Osteocyte (in vitro differentiated cells): ENCODE measurements at places on chromosomes 13 and 19. TPM values are rescaled to one million over a fixed set of nuclear protein-coding genes. Genes with fewer than 3 reads are reported as not detected.

GRCh38 chr19:21134934-21135366, 6.9 kb upstream of the ZNF431 start:
- DNase-seq, result no peak

DNA sequence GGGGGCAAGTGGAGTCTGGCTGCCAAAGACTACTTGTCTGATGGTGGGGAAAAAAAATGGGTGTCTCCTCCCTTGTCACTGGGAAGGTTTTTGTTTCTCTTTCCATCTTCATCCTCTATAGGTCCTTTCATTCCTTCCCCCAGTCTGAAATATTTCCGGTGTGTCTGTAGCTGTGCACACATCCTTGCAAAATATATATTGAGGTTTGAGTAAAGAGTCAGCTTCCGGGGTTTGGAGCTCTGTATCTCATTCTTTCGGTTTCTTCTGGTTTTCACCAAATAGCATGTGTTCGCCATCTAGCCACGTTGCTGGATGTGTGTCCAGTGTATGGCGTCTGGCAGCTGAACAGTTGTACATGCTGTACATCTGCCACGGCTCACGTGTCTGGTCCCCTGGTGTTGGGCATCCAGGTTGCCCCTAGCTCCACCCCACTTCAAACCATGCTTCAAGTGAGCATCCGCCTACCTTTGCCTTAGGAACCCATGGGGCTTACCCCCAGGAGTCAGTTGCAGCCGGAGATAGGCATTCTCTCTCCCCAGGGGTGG, 142.2 kb downstream of the SIPA1L3 start:
- no peak for DNase-seq

GRCh38 chr19:5803752-5804515, 933 bp upstream of the NRTN start:
- peak; percentile 96 for DNase-seq

The KLK15 gene
- total RNA-seq, result not detected in 2 replicates

- no peak for DNase-seq
Observed at GRCh38 chr19:10655457-10656312, 1.5 kb downstream of the ILF3 start.

GRCh38 chr13:78339927-78340326, 263.4 kb downstream of the POU4F1 start:
- no peak for DNase-seq

The CGB2 gene
- total RNA-seq, result not detected in 2 replicates

DNA sequence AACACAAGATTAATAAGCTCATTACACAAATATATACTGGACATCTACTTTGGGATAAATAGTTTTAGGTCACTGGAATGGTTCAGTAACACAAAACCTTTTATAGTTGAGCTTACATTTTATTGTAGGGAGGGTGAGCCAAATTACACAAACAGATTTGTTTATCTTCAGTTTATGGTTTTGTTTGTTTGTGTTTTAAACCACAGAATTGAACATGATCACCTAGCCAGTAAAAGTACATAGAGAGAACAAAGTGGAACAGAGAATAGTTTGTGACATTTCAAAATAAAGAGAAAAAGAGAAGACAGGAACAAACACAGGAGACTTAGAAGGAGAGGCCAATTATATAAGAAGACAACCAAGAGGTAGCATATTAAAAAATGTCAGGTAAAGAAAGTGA, 1930.2 kb upstream of the PCDH20 start:
- no peak for DNase-seq

DNA sequence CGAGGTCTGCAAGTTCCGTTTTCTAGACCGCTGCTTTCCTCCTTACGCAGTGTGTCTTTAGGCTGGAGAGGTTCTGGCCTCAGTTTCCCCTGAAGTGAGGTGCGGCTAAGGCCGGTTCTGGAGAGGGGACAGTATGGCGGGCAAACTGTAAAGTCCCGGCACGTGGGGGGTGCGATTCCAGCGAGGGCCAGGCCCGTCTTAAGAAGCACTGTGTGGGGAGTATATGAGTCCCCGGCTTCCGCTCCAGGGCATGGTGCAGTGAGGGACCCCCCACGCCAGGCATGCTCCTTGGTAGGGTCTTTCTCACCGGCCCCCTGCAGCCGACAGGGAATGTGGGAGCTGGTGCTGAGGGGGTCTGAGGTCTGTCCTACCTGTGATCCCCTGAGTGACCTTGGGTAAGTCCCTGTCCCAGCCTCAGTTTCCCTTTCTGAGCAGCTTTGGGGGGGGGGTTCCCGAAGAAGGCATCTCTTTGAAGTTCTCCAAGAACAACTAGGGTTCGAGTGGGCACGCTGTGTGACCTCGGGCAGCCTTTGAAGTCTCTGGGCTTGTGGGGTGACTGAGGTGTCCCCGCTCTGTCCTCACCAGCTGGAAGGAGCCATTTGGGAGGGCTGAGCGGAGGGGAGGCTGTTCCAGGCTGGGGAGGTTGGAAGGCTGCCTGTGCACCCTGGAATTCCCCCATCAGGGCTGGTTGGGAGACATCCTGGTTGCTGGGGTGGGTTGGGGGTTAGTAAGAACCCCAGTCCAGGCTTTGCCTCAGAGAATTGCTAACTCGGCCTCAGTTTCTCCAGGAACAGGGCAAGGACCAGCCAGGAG, 1.5 kb downstream of the NFIC start:
- DNase-seq, result no peak

GRCh38 chr13:82658811-82659210, 1223.5 kb downstream of the SLITRK1 start:
- no peak for DNase-seq

DNA sequence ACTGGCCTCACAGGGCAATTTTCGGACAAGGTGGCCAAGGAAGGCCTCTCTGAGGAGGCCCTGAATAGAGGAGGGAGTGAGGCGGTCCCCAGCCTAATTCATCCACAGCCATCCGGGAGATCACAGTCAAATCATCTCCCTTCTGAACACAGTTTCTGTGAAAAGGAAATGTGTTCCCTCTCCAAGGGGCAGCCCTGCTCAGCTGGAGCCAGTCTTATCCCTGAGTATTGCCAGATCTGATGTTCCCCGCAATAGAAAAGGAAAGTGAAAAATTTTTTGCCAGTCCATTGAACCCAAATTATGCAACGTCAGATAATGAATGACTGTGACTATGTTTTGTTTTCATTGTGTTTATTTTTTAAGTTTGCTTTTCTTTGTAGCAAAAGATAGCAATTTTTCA, 125.9 kb downstream of the SIPA1L3 start:
- no peak for DNase-seq

- no peak for DNase-seq
Observed at GRCh38 chr13:97911311-97912138, 42.0 kb upstream of the IPO5 start.

DNA sequence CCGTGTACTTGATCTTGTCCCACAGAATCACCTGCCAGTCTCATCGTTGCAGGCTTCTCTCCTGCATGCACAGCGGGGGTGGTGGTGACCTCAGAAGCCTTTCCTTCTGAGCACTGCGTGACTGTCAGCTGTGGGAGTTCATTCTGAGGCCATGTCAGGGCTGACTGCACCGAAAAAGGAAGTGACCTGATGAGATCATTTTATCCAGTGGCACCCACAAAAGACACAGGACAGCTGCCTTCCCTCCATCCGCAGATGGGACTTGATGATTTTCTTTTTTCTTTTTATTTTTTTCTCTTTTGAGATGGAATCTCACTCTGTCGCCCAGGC, 89.7 kb downstream of the RAB20 start:
- DNase-seq, result no peak

GRCh38 chr13:47121092-47121763, 224.4 kb upstream of the HTR2A start:
- no peak for DNase-seq

DNA sequence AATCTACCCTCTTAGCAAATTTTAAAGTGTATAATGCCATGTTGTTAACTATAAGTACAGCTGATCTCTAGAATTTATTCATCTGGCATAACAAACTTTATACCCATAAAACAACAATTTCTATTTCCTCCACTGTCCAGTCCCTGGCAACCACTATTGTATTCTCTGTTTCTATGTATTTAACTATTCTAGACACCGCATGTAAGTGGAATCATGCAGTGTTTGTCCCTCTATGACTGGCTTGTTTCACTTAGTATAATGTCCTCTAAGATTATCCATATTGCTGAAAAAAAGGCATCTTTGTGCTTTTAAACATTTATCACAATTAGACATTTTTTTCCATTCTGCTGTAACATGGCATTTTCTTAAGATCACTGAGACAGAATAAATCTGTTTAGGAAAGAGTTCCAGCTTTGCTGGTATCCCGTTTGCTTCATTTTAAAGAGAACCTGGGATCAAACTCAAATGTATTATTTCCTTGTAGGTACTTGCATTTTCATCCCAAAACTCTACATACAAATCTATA, 1191.0 kb downstream of the SLITRK5 start:
- DNase-seq, result no peak

DNA sequence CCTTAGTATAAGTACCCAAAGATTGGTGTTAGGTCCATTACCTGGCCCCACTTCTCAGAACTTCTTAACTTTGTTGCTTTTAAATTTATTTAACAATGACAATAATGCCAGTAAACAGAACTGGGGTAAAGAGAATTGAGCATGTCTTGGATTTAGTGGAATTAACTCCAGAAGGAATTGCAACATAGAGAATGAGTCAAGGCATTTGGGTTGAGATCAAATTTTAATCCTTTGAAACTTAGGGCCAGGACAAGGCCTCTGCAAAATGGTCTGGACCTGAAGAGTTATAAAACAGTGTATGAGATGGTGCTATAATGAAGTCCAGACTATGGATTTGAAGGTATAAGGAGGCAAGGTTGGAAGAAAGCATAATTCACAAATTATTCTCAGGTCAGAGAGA, 1030.4 kb downstream of the SLITRK5 start:
- DNase-seq, result no peak

DNA sequence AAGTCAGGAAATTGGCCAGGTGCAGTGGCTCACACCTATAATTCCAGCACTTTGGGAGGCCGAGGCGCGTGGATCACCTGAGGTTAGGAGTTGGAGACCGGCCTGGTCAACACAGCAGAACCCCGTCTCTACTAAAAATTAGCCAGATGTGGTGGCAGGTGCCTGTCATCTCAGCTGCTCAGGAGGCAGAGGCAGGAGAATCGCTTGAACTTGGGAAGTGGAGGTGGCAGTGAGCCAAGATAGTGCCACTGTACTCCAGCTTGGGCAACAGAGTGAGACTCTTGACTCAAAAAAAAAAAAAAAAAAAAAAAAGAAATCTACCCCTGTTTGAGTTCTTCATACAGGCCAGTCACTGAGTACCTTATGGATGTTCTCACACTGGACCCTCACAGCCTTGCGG, 42.0 kb downstream of the SLC15A1 start:
- no peak for DNase-seq

The OR7A5 gene
- total RNA-seq, result not detected in 2 replicates

DNA sequence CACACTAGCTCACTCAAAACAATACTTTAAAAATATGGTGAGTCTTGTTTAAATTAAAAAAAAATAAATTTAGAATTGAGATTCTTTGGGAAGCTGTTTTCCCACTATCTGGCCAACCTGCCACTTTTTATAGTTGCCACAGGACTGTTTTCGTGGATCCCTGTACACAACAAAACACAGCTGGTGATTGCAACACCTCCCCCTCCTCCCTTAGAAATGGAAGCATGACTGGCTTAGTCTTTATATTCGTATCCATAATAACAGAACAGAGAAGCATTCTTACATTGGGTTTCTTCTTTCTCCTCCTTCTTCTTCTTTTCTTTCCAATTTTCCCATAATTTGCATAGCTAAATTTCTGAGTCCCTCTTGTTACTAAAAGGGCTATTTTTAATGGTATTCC, 79.5 kb upstream of the GJB6 start:
- DNase-seq, result no peak

The CEACAM7 gene
- not detected in 2 replicates for total RNA-seq

- no peak for DNase-seq
Observed at GRCh38 chr13:31951215-31951678, 80.3 kb upstream of the FRY start.

DNA sequence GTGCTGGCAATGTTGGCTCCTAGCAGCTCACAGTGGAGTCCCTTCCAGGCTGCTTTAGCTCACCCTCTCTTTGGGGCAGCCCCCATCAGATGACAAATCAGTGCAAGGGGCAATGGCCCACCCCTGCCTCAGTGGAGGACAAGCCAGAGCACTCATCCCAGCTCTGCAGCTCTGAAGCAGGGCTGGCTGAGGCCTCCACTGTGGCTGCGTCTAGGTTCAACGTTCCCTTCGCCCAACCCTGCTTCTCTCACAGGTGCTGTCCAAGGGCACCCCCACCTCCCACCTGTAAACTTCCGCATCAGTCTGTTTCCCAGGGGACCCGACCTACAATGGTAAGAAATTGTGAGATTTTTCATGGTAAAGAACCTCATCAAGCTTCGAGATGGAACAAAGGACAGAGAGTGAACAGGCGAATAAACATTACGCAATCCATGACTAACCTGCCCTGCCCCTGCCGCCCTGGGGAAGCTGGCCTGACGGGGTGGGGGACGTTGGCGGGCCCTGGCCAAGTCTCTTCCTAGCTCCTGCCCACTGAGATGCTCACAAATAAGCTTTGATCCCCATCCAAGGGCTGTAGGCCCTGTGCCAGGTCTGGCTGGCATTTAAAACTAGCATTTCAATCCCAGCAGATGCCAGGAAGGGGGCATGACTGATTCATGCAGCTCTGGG, 40.5 kb downstream of the DZIP1 start:
- DNase-seq, result no peak

The VAV1 gene
- not detected in 2 replicates for total RNA-seq

- DNase-seq, result no peak
Observed at GRCh38 chr13:78102741-78103140, 184.1 kb upstream of the EDNRB start.

The CA11 gene
- total RNA-seq, result 34.2 and 40.7 TPM in 2 replicates

DNA sequence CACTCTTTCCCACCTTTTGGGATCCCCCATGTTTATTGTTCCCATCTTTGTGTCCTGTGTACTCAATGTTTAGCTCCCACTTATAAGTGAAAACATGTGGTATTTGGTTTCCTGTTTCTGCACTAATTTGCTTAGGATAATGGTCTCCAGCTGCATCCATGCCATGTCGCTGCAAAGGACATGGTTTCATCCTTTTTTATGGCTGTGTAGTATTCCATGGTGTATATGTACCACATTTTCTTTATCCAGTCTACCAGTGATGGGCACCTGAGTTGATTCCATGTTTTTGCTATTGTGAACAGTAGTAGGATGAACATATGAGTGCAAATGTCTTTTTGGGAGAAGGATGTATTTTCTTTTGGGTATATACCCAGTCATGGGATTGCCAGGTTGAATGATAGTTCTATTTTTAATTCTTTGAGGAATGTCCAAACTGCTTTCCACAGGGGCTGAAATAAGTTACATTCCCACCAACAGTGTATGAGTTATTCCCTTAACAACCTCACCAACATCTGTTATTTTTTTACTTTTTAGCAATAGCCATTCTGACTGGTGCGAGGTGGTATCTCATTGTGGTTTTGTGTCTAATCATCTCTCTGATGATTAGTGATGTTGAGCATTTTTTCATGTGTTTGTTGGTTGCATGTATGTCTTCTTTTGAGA, 55.7 kb upstream of the MEDAG start:
- DNase-seq, result no peak

The ZNF880 gene
- 3.0 and 4.6 TPM in 2 replicates for total RNA-seq

- no peak for DNase-seq
Observed at GRCh38 chr13:84500016-84500415, 617.7 kb upstream of the SLITRK1 start.
